ENCODE measurements at places on chromosomes 1 and 21.

GRCh38 chr1:111990878-111991718 lies 1.6 kb upstream of the KCND3 start:
- peak; percentile 49 for DNase-seq

GRCh38 chr1:62245201-62245600 lies 50.6 kb downstream of the L1TD1 start:
- DNase-seq, result no peak

GRCh38 chr1:18828224-18828623 lies 31.2 kb downstream of the TAS1R2 start:
- DNase-seq, result no peak

DNA sequence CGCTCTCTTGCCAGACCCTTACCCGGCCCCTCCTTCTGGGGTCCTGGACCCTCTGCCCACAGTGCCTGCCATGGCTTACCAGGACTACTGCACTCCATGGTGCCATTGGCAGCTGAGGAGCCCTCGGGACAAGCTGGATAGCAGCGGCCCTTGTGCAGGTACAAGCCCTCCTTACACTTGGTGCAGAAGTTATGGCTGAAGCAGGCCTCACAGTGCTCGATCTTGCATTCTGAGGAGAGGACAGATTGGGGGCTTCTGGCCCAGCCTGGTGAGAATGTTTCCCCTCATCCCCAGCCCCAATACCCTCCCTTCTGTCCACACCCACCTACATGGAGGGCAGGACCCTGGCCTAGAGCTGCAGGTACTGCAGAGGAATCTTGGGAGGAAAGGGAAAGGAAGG lies 18.4 kb upstream of the GNL2 start:
- no peak for DNase-seq

DNA sequence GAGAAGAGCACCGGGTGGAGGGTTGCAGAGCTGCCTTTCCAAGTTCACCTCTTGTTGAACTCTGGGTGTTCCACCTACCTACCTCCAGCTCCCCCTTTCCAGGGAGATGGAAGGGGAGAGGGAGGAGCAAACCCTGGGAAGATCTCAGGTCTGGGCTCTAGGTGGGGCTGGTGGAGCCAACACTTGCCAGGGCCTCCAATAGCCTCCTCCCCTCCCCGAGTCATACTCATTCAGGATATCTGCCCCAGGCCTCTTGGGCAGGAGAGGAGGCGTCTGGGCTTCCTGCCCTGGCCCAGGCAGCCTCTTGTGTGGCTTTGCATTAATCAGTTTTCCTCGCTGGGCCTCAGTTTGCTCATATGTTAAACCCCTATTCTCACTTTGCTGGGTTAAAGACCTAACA lies 13.4 kb downstream of the RAP1GAP start:
- DNase-seq, result no peak

- peak; percentile 69 for DNase-seq
Measured at GRCh38 chr1:207321790-207322645, 540 bp downstream of the CD55 start.

DNA sequence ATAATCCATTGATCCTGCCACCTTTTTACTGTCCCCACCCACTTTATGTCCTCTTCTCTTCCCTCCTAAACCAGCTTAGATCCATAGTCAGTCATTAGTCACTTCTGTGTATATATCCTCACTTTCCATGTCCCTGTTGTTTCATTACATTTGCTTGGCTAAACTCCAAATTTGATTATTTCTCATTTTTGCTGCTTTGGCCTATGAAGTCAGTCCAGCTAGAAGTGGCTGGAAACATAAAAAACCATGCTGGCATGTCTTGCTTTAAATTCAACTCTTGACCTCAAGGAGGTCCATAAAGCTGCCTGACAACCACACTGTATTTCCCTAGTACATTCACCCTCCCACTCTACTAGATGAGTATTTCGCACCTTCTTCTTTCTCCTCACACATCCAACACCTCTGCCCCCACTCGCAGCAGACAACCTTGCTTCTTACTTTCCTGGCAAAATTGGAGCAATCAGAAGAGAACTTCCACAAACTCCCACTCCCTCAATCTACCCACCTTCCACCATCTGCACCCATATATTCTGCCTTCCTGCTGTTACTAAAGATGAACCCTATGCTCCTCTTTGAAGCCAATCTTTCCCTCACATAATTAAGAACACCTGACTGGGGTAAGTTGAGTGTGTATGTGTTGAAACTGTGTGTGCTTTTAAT lies 72.1 kb downstream of the ZNF648 start:
- DNase-seq, result no peak

DNA sequence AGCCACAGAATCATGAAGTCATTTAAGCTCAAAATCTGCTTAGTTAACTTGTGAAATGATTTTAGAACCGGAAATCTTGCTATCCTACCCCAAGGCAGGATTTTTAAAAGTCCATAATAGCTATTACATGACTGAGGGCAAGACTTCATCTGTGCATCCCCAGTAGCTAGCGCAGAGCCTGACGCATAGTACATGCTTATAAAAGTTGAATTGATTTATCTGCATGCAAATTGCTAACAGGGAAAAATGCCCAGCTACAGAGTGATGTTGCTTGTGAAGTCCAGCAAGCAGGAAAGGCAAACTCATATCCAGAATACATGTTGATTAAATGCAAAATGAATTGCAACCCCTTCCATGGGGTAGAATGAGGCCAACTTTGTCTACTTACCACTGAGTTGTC lies 8.1 kb upstream of the MAP1LC3C start:
- no peak for DNase-seq

DNA sequence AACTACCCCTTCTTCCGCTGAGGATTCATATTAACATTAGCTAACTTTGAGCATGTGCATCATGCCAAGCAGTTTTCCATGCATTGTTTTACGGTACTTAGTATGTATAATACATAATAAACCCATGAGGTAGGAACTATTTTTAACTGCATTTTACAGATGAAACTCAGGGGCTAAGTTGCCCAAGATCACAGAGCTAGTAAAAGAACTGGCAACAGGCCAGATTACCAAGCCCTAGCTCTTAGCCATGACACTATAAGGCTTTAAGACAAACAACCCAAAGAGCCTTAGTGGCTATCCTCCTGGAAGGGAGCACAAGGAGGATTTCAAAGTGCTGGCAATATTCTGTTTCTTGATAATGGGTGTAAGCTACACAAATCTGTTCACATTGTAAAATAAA lies 6.1 kb downstream of the AK2 start:
- DNase-seq, result no peak

DNA sequence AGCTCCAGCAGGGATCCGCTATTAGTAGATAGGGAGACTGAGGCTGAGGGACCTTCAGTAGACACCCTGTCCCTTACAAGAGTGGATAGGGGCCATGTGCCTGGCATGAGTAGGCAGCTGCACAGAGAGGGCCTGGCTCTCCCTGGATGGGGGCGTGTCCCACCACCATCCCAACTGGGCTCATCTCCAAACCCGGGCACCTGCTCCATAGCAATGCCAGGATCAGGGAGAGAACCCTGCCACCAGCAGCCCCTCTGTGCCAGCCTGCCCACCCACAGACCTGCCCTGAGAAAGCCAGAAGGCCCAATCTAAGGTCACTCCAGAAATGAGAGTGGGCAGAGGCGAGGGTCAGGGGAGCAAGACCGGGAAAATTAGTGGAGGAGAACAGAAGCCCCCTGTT lies 121.3 kb downstream of the GRIK3 start:
- no peak for DNase-seq

GRCh38 chr21:17466166-17466565 lies 46.7 kb upstream of the CXADR start:
- no peak for DNase-seq

DNA sequence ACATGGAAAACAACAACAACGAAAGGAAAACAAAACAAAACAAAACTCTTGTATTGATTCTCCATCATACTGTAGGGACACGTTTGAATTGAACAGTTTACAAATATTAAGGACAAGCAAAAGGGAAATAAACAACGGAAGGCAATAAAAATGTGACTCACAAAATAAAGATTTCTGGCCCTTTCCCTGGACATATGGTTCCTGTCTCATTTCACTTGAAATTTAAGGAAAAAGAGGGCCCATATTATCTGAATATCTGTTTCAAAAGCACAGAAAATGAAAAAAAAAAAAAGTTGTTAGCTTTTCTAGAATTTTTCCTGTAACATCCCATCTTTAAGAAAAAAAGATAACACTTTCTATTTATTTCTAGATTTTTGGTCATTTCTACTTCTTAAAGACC lies 3.6 kb upstream of the PKN2 start:
- DNase-seq, result no peak

DNA sequence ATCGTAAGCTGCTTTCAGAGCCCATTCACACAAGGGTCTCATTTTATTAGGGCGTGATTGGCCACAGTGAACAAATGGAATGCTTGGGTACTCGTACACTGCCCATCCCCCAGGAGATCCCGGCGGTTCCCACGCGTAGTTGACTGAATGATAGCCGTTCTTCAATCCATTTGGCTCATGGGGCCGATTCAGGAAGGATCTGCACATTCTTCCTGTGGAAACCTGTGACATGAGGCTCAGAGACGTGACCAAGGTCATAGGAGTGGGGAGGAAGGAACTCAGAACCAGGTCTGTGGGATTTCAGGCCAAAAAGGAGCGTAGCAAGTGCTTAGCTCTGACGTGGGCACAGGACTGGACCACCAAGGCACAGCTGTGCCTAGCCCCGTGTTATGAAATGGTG lies 11.7 kb downstream of the ABCG1 start:
- no peak for DNase-seq

DNA sequence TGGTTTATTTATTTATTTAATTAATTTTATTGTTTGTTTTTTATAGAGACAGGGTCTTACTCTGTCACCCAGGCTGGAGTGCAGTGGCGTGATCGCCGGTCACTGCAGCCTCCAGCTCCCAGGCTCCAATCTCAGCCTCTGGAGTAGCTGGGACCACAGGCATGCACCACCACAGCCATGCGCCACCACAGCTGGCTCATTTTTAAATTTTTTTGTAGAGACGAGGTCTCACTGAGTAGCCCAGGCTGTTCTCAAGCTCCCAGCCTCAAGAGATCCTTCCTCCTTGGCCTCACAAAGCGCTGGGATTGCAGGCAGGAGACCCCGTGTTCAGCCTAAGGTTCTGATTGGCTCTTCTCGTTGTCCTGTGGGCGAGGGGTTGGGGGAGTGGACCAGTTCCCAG lies 22.1 kb downstream of the UMODL1 start:
- no peak for DNase-seq

GRCh38 chr1:84889437-84889836 lies 3.6 kb downstream of the LPAR3 start:
- no peak for DNase-seq

DNA sequence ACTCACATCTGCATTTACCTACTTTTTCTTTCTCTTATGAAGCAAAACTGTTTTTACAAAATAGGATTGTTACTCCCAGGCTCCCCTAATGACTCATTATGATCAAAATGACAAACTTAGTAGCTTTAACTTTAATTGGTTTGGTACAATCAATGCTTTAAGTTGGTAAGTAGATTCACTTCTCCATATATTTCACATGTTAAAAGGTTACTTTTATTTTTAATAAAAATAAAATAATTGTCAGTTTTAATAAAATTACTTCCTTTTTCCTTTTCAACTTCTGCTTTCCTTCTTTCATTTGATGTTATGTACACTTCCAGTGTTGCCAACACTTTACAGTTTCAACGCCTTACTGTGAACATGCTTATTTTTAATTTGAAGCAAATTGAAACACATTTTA lies 477.6 kb downstream of the SETD4 start:
- DNase-seq, result no peak

GRCh38 chr1:200329208-200329882 lies 80.5 kb downstream of the ZNF281 start:
- DNase-seq, result no peak

DNA sequence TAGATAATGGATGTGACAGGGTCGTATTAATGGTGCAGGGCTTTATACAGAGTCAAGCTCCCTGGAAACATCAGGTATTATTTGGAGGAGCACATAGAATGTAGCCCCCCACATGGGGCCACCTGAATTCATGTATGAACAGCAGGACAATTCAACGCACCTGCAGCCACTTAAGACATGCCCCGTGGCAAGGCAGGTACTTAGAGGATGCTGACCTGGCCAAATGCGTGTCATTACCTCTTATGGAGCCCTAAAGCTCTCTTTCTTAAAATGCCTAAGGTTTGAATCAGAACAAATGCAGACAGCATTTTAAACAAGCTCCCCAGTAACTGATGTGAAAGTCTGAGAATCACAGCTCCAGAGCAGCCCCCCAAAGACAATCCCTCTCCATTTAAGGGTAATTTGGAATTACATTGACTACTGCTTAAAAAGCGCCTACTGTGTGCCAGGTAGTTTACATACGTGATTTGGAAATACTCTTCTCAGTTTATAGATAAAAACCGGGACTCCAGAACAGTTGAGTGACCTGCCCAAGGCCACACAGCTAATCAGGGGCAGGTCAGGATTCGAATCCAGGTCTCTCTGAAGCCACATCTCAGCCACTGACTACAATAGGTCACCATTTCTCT lies 71.0 kb upstream of the KLHDC7A start:
- DNase-seq, result no peak

GRCh38 chr1:68454534-68454933 lies 4.8 kb upstream of the RPE65 start:
- no peak for DNase-seq

- DNase-seq, result peak; percentile 83
Measured at GRCh38 chr1:33161061-33161681, 20.7 kb downstream of the TRIM62 start.

- DNase-seq, result no peak
Measured at GRCh38 chr1:21157868-21158267, 18.8 kb downstream of the EIF4G3 start.

- no peak for DNase-seq
Measured at GRCh38 chr1:5680600-5680999, 311.6 kb downstream of the NPHP4 start.

- no peak for DNase-seq
Measured at GRCh38 chr1:238226810-238227209, 336.1 kb upstream of the ZP4 start.

- DNase-seq, result no peak
Measured at GRCh38 chr1:226672339-226672762, 66.7 kb downstream of the ITPKB start.

GRCh38 chr1:160032165-160032820 lies 503 bp upstream of the PIGM start:
- DNase-seq, result no peak

DNA sequence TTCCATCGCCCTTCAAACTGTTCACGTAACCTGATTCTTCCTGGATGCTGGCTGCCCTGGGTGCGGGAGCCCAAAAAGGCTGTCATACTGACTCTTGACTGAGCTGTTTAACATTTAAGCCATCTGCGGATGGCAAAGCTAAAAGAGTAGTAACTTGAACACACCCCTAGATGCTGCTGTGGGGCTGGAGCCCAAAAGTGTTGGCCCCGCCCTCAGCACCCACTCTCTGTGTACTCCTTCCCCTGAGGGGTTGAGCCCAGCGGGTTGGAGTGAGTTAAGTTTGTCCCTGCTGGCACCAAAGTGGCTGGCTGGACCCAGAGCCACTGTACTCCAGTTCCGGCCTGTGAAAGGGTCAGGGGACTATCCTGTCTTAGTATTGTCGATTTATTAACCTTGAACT lies 640.6 kb downstream of the PTPRU start:
- no peak for DNase-seq

- no peak for DNase-seq
Measured at GRCh38 chr1:94609619-94610018, 68.1 kb upstream of the F3 start.
